NCI-H510A treated with DMSO at 0.1 percent for 48 hours (cell line): ENCODE measurements at places on chromosomes 11 and 22.

- DNase-seq: no peak
Measured at GRCh38 chr11:83140691-83141455, 16.1 kb upstream of the PCF11 start.

- DNase-seq: no peak
Measured at GRCh38 chr11:24598641-24599040, 101.8 kb downstream of the LUZP2 start.

DNA sequence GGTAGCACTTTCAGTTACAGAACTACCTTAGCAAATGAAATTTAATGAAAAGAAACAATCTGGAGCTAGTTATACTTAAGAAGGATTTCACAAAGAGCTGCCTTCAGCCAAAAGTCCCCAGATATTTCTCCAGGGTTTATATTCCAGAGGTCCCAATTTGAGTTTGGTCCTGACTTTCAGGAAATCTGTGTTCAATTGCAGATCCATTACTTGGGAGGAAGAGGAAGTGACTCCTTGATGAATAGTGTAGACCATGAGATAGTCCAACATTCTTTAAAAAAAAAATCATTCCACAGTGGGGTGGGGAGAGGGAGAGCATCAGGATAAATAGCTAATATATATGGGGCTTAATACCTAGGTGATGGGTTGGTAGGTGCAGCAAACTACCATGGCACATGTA, 117.6 kb upstream of the ARHGAP20 start:
- DNase-seq: no peak

GRCh38 chr11:117933475-117933874, 4.3 kb upstream of the TMPRSS13 start:
- no peak for DNase-seq

DNA sequence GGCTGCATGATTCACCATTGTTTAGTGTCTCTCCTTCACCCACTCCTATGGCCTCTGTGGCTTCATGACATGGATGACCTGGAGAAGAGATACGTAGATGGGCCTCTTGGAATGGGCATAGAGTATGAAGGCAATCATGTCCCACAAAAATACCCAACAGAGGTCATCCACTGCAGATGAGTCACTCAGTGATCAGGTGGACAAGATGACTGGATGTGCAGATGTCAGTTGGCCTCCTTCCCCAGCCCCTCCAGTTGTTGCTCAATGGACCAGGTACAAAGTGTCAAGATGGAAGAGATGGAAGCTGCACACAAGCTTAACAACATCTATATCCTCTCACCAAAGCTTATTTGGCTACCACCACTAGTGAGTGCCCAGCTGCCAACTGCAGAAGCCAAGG, 41.0 kb upstream of the CLPB start:
- no peak for DNase-seq

GRCh38 chr11:130776061-130776419, 140.2 kb downstream of the SNX19 start:
- DNase-seq: no peak

DNA sequence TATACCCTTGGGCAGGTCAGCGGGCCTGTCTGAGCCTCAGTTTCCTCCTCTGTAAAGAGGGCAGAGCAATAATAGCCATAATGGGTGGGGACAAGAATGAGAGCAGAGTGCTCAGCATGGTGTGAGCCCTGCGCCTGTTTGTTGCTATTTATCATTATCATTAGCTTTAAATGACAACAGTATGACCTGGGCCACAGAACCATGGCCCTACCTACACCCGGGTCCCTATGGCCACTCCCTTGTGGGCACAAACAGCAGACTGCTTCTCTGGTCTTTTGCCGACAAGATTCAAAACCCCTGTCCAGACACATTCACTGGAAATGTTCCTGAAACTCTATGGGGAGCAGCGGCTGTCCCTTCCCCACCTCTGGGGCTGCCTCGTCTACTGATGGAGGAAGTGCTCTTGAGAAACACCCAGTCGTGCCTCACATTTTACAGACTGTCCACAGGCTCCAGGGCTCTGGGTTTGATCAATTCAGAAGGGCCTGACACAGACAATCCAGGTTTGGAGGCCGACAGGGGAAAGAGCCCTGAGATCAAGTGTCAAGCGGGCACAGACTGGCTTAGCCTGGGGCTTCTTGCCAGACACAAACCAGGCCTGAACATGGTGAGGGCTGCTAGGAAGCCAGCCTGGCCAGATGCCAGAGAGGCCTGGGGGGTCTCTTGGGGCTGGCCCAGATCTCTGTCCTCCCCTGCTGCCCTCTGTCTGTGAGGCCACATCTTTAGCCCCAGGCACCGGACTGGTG, 112.5 kb upstream of the CD82 start:
- DNase-seq: no peak

GRCh38 chr22:28023774-28024173, 104.7 kb upstream of the PITPNB start:
- no peak for DNase-seq
